ENCODE measurements at places on chromosomes 5 and 9.
A peak's percentile ranks its signal among the peaks of the same experiment; 100 is the strongest.

DNA sequence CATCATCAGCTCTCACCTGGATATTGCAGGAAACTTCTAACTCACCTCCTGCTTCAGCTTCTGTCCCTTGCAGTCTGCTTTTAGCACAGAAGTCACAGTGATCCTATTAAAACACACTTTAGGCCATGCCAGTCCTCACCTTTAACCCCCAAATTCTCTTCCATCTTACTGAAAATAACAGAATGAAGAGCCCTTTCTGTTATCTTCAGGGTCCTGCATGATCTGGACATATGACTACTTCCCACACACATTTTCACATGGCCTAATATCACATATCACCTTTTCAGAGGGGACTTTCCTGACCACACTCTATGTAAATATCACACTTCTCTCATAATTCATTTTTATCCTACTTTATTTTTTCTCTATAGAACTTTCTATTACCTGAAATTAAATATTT lies 550.6 kb upstream of the CLINT1 start:
- no peak for DNase-seq

DNA sequence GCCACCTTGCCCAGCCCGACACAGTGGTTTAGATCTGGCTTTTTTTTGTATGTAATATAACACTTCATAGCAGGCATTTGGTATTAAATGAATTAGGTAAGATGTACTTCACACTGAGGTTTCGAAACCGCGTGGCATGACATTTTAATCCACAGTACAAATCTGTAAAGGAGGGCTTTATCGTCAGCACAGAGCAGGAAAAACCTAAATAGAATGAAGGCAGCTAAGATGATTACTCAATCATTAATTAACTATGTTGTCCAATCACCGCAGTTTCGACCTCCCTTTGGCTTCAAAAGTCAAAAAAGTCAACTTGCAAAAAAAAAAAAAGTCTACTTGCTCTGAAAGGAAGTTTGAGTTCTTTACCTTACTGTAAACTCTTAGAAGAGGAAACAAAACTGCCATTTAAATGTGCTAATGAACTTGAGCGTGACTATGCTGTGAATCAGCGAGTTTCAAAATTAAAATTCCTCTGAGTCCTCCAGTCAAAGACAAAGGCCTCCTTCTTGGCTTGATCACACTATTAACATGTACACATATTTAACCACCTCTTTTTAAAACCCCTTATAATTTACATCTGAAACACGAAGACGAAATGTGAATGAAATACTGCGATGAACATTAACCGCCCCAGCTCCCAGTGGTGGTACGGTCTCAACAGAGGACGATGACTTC lies 698 bp upstream of the SEC24A start:
- peak; percentile 72 for DNase-seq

DNA sequence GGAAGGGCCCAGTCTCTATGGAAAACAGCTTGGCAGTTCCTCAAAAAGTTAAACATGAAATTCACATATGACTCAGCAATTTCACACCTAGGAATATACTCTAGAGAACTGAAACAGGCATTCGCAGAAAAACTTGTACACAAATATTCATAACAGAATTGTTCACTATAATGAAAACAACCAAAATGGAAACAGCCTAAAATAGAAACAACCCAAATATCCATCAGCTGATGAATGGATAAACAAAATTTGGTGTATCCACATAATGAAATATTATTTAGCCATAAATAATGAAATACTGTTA lies 4.8 kb upstream of the GPR150 start:
- DNase-seq, result no peak

- peak; percentile 43 for DNase-seq
Observed at GRCh38 chr5:15500325-15501001, 483 bp downstream of the FBXL7 start.

- DNase-seq, result no peak
Observed at GRCh38 chr5:85334-85995, 6.5 kb upstream of the PLEKHG4B start.

DNA sequence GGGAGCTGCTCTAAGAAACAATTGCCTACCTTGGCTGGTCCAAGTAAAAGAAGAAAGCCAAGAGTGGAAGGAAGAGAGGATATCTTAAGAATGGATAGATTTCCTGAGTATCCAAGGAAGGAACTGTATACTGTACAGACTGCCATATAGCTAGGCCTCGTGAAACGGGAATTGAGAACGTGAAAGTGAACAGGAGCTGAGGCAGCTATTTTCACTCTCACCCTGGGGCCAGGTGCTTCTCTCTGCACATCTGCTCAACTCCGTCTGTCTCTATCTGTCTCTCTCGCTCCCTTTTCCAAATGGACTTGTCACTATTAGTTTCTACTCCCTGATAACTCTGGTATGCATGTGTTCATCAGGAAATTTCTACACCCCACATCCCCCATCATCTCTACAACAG lies 35.9 kb upstream of the TESK1 start:
- no peak for DNase-seq

GRCh38 chr9:137464291-137464999 lies 5.3 kb upstream of the NSMF start:
- no peak for DNase-seq

GRCh38 chr9:84386753-84387152 lies 46.2 kb upstream of the SLC28A3 start:
- no peak for DNase-seq

- DNase-seq, result no peak
Observed at GRCh38 chr9:8856396-8857067, 1057.0 kb upstream of the DMAC1 start.
